Esophagus squamous epithelium (tissue), 5 donors: ENCODE measurements at places on chromosomes 7 and 10.

DNA sequence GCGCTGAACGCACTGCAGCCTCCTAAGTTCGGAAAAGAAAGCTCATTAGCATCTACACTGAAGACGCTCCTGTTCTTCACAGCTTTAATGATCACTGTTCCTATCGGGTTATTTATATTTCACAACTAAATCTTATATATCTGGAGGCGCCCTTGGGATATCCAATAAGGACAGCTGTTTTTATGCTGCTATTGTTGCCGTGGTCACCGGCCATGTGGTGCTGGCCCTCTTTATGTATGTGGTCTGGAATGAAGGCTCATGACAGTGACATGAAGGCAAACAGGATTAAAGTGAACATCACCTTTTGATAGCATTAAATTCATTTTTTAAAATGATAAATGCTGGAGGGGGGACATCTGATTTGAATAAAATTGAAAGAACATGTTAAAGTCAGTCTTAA lies 8.8 kb downstream of the BLVRA start:
- no peak for DNase-seq
- no peak overlapping the region for H3K4me3 ChIP-seq
- H3K4me1 ChIP-seq = peaks cover 29% of the 10 kb centered on the region
- H3K27ac ChIP-seq = peak overlapping the region; percentile 64

DNA sequence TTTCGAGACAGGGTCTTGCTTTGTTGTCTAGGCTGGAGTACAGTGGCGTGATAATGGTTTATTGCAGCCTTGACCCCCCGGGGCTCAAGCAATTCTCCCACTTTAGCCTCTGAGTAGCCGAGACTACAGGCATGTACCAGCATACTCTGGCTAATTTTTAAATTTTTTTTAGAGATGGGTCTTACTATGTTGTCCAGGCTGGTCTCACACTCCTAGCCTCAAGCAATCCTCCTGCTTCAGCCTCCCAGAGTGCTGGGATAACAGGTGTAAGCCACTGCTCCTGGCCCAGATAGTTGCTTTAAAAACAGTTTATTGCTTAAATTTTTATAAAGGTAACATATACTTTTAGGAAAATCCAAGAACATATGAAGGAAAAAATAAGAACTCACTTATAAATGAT lies 26.3 kb downstream of the NEURL1 start:
- no peaks in the 10 kb centered on the region for H3K36me3 ChIP-seq
- H3K4me3 ChIP-seq = no peak overlapping the region
- no peaks in the 10 kb centered on the region for H3K4me1 ChIP-seq
- no peak overlapping the region for H3K27ac ChIP-seq
- no peaks in the 10 kb centered on the region for H3K27me3 ChIP-seq

DNA sequence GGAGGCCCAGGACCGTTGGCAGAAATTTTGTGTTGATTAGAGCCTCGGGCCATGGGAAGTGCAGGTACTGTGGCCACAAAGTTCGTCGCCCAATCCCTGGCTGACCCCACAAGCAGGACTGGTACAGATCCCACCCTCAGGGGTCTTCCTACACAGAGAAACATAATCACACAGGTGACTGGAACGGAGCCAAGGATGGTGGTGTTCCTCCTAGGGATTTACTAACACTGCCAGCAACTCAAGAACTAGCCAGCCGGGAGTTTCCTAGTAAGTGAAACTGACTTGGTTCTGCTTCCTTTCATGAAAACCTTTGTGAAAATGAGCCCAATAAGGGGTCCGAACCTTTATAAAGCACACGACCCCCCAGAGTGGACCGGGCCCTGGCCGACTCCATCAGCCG lies 5.7 kb downstream of the CUX1 start:
- H3K27ac ChIP-seq = no peak overlapping the region
- peaks cover 49% of the 10 kb centered on the region for H3K4me1 ChIP-seq
- H3K4me3 ChIP-seq = no peak overlapping the region
- no peak for DNase-seq
- no peaks in the 10 kb centered on the region for H3K36me3 ChIP-seq
- no peaks in the 10 kb centered on the region for H3K27me3 ChIP-seq

DNA sequence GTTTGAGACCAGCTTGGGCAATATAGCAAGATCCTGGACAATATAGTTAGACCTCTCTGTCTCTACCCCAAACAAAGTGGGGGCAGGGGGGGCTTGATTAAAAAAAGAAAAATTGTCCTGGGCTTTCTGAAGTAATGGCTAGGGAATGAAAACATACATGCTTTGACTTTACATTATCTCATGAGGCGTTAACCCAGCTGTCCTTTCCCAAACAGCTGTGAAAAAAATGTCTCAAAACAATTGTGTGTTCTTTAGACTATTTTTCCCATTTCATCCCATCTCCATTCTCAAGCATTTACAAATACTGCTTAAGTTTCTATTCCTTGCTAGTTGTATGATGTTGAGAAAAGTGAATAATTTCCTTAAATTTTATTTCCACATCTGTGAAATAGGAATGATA lies 27.0 kb upstream of the CDK13 start:
- DNase-seq = no peak
- no peak overlapping the region for H3K4me3 ChIP-seq
- H3K27me3 ChIP-seq = no peaks in the 10 kb centered on the region
- H3K4me1 ChIP-seq = no peaks in the 10 kb centered on the region

DNA sequence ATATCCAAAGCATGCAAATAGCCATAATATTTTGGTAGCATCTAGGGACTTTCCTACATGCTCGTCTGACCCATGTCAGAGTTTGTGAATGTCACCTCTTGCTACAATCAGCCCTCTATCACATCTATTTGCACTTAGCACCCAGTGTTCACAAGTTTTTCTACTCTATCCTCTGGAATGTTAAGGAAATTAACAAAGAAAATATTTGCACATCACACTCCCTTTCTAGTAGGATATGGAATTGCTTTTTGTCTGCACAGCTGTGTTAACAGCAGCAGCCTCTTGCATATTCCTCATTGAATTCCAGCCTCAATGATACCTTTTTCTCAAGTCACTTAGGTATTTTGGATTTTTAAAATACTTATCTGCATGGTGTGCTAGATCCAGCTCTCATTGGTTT lies 403.1 kb upstream of the SEMA3C start:
- H3K27me3 ChIP-seq = no peaks in the 10 kb centered on the region
- no peaks in the 10 kb centered on the region for H3K36me3 ChIP-seq
- no peak overlapping the region for H3K4me3 ChIP-seq
- H3K27ac ChIP-seq = no peak overlapping the region
- no peak for DNase-seq

- no peaks in the 10 kb centered on the region for H3K4me1 ChIP-seq
- H3K27ac ChIP-seq = peak overlapping the region; percentile 11
- peaks cover 54% of the 10 kb centered on the region for H3K36me3 ChIP-seq
- H3K4me3 ChIP-seq = no peak overlapping the region
- no peak for DNase-seq
- H3K27me3 ChIP-seq = no peaks in the 10 kb centered on the region
Measured at GRCh38 chr10:92342796-92343195, 51.8 kb downstream of the MARCHF5 start.
